ENCODE measurements at places on chromosomes 1 and 21. TPM values are rescaled to one million over a fixed set of nuclear protein-coding genes. Genes with fewer than 3 reads are reported as not detected.

DNA sequence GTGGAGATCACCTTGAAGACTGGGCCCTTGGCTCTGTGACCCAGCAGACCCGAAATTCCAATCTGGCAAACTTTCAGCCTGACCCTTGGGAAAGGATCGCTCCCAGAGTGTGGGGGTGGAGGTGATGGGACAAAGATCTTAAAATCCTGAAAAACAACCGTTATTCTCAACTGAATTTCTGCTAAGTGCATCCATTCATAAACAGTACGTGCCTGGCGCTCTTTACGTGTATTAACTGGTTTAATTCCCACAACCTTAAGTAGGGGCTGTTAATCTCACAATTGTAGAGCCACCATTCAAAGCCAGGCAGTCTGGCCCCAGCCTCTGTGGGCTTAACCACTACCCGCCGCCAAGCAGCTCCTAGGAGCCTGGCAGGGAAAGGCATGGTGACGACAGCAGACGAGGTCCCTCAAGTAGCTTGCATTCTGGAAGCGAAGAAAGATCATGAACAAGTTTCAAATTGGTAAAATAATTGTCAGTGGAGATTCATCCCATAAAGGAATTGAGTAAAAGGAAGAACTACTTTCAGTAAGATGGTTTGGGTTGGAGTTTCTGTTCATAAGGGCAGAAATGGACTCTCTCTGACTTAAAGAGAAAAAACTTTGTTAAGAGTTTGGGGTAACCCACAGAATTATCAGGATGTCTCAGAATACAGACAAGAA lies 11.4 kb upstream of the RGS16 start:
- peaks cover 65% of the 10 kb centered on the region for H3K4me1 ChIP-seq
- peaks cover 31% of the 10 kb centered on the region for H3K27me3 ChIP-seq
- H3K27ac ChIP-seq = peak overlapping the region; percentile 94
- H3K4me3 ChIP-seq = peak overlapping the region; percentile 70

DNA sequence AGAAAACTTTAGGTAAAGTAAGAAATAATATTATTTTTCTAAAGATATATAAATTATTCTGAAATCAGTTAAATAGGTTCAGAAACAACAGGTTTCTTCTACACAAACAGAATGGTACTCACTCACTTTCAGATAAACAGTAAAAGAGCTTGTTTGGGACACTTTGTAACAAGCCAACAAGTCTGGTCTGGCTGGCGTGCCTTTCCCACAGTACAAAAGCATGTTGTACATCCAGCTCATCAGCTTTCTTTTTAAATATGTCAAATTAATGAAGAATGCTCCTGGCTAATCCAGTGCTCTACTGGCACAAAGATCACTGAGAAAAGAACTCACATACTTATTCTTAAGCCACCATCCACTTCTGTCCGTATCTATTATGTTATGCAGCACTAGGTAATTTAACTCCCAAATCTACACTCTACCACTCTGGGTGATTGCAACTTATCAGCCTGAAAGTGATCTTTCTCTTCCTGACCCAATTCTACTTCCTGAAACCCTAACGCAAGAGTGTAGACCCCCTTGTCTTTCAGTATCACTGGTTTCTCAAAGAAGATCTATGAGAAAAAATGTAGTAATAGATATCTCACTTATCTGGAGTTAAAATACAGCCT lies 32.6 kb downstream of the TRIT1 start:
- H3K4me3 ChIP-seq = no peak overlapping the region
- H3K27ac ChIP-seq = no peak overlapping the region
- no peak for DNase-seq
- peaks cover 14% of the 10 kb centered on the region for H3K4me1 ChIP-seq

DNA sequence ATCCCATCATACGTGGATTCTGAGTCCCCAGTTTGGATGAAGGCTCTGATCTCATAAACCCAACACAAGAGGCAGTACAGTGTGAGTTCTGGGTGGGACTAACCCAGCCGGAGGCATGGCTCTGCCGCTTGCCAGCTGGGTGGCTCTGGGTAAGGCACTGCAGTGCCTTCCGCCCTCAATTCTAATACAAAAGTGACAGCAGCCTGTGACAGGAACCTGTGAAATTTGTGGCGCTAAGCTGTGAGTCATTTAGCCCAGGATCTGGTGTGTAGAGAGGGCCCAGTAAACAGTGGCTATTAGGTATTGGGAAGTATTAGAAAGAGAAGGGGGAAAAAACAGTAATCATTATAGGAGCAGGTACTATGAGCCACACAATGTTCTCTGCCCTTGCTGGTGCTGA lies 23.3 kb downstream of the HSPG2 start:
- no peak for DNase-seq
- no peak overlapping the region for H3K27ac ChIP-seq
- no peaks in the 10 kb centered on the region for H3K27me3 ChIP-seq
- H3K4me1 ChIP-seq = peaks cover 10% of the 10 kb centered on the region

GRCh38 chr1:40980453-40981121 lies 1.1 kb downstream of the CTPS1 start:
- H3K27ac ChIP-seq = peak overlapping the region; percentile 96
- DNase-seq = peak; percentile 86
- peaks cover 47% of the 10 kb centered on the region for H3K36me3 ChIP-seq
- no peaks in the 10 kb centered on the region for H3K27me3 ChIP-seq
- peak overlapping the region; percentile 91 for H3K4me3 ChIP-seq

GRCh38 chr1:39688706-39689105 lies 2.5 kb downstream of the HPCAL4 start:
- H3K36me3 ChIP-seq = no peaks in the 10 kb centered on the region
- no peak overlapping the region for H3K4me3 ChIP-seq
- H3K27me3 ChIP-seq = peaks cover 50% of the 10 kb centered on the region

- H3K4me1 ChIP-seq = peaks cover 52% of the 10 kb centered on the region
- peak overlapping the region; percentile 59 for H3K4me3 ChIP-seq
- H3K36me3 ChIP-seq = peaks cover 15% of the 10 kb centered on the region
- H3K27ac ChIP-seq = peak overlapping the region; percentile 76
- DNase-seq = peak; percentile 76
- H3K27me3 ChIP-seq = no peaks in the 10 kb centered on the region
These were observed 113.1 kb downstream of the SLC45A1 start for GRCh38 chr1:8431019-8431418.

GRCh38 chr21:18251065-18251464 lies 6.4 kb downstream of the CHODL start:
- no peak overlapping the region for H3K4me3 ChIP-seq
- no peak for DNase-seq
- peaks cover 4% of the 10 kb centered on the region for H3K27me3 ChIP-seq
- H3K36me3 ChIP-seq = no peaks in the 10 kb centered on the region
- no peak overlapping the region for H3K27ac ChIP-seq

- no peaks in the 10 kb centered on the region for H3K4me1 ChIP-seq
- no peak overlapping the region for H3K4me3 ChIP-seq
- no peaks in the 10 kb centered on the region for H3K27me3 ChIP-seq
These were observed 289.6 kb upstream of the DAB1 start for GRCh38 chr1:57713501-57713900.

DNA sequence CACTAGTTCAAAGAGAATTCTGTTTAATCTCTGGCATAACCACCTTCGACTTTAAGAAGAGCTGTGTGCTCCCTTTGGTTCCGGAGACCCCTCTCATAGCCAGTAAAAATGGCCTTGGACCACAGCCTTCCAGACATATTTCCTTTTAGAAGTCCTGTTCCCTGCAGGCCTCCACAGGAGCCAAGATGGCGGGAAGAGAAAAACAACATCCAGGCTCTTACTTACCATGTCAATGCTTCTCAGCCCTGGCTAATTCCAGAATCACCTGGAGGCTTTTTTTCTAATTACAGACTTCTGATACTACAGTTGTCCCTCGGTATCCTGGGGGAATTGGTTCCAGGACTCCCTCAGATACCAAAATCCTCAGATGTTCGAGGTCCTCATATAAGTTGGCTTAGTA lies 362.5 kb downstream of the PBX1 start:
- no peaks in the 10 kb centered on the region for H3K27me3 ChIP-seq
- DNase-seq = no peak
- no peaks in the 10 kb centered on the region for H3K36me3 ChIP-seq
- H3K27ac ChIP-seq = no peak overlapping the region

- DNase-seq = peak; percentile 79
- H3K27me3 ChIP-seq = peaks cover 3% of the 10 kb centered on the region
These were observed 1.6 kb downstream of the CD247 start for GRCh38 chr1:167516404-167517388.

DNA sequence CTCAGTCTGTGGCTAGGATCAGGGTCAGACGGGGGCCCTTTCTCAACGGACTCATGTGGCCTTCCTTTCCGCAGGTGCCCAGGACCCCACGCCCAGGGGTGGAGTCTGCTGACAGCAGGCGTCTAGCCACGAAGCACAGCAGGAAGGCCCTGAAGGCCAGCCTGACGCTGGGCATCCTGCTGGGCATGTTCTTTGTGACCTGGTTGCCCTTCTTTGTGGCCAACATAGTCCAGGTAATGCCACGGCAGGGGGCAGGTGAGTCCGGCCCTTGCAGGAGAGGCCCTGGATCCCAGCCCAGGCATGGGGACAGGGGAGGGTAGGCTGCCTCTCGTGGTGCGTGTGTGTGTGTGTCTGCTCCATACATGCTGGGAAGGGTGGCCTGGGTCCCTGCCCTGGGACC lies 13.8 kb downstream of the HTR6 start:
- peaks cover 8% of the 10 kb centered on the region for H3K27me3 ChIP-seq
- no peaks in the 10 kb centered on the region for H3K36me3 ChIP-seq
- H3K27ac ChIP-seq = no peak overlapping the region
- H3K4me3 ChIP-seq = no peak overlapping the region
- DNase-seq = no peak
- no peaks in the 10 kb centered on the region for H3K4me1 ChIP-seq

GRCh38 chr1:238722812-238723211 lies 663.6 kb upstream of the CHRM3 start:
- H3K27ac ChIP-seq = no peak overlapping the region
- H3K4me1 ChIP-seq = no peaks in the 10 kb centered on the region
- H3K27me3 ChIP-seq = no peaks in the 10 kb centered on the region
- DNase-seq = no peak

DNA sequence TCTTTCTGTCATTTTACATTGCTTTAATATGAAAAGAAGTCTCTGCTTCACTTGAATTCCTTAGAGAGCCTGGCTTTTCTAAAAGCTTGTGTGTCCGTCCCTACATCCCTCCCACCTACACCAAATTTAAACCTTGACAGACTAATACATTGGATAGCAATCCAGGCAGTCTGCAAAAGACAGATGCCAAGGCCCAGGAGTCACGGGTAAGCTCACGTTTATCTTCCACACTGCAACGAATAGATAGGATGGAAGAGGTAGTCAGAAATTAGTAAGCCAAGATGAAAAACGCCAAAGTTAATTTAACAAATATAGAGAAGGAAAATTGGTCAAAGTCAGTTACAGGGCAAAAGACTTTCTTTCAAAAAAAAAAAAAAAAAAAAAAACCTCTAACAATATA lies 338.1 kb downstream of the SMYD3 start:
- H3K27me3 ChIP-seq = no peaks in the 10 kb centered on the region
- no peak overlapping the region for H3K27ac ChIP-seq
- H3K4me3 ChIP-seq = no peak overlapping the region

DNA sequence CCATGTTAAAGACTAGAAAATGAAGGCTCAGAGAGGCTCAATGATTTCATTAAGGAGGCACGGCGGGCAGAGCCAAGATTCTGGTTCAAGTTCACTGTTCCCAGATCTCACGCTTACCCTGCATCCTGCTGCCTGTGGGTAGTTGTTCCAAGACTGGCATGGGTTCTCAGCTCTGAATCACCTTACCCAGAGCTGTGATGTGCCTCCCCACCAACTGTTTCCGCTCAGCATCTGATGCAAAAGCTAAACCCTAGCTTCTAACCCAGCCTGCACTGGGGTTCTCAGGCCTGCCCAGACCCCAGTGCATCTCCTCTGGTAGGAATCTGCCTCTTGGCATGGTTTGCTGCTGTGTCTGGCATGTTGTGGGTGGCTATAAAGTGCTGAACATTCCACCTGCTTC lies 11.8 kb downstream of the TNR start:
- H3K4me1 ChIP-seq = no peaks in the 10 kb centered on the region
- no peak overlapping the region for H3K4me3 ChIP-seq
- no peak for DNase-seq
- H3K36me3 ChIP-seq = no peaks in the 10 kb centered on the region
- H3K27ac ChIP-seq = no peak overlapping the region
- H3K27me3 ChIP-seq = no peaks in the 10 kb centered on the region

- H3K36me3 ChIP-seq = peaks cover 2% of the 10 kb centered on the region
- H3K4me1 ChIP-seq = peaks cover 50% of the 10 kb centered on the region
- H3K27me3 ChIP-seq = peaks cover 21% of the 10 kb centered on the region
- DNase-seq = peak; percentile 64
- peak overlapping the region; percentile 15 for H3K4me3 ChIP-seq
- peak overlapping the region; percentile 20 for H3K27ac ChIP-seq
These were observed 121.6 kb upstream of the SLC25A33 start for GRCh38 chr1:9417695-9418094.

DNA sequence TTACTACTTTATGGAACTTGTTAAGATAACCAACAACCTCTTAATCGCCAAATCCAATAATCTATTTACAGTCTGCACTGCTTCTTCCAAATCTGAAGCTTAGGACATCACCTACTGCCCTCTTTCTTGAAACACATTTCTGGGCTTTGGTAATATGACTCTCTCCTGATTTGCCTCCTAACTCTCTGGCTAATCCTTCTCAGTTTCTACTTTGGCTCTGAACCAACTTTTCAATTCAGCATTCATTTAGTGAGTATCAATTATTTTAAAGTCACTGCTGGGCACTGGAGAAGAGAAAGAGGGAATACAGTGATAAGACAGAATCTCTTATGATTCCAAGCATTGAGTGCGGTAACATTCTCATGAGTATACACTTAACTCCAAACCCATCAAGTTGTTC lies 275.0 kb downstream of the AKT3 start:
- H3K27ac ChIP-seq = no peak overlapping the region
- no peaks in the 10 kb centered on the region for H3K27me3 ChIP-seq
- DNase-seq = no peak

DNA sequence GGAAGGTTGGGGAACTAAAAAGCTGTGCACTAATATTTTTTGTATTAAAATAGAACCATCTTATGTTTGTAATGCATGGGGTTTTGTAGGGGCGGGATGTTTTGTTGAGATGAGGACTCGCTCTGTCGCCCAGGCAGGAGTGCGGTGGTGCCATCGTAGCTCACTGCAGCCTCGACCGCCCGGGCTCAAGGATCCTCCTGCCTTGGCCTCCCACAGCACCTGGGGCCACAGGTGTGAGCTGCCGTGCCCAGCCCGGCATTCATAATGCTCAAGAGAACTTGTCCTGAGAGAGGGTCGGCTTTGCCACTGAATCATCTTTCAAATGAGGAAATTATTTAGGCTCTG lies 3.0 kb upstream of the C1orf159 start:
- no peak overlapping the region for H3K4me3 ChIP-seq
- peaks cover 9% of the 10 kb centered on the region for H3K4me1 ChIP-seq
- no peak overlapping the region for H3K27ac ChIP-seq
- H3K27me3 ChIP-seq = peaks cover 9% of the 10 kb centered on the region

The PTPRU gene
- 0.47 TPM for total RNA-seq

The GOLT1A gene
- total RNA-seq = not detected

The ADCY10 gene
- total RNA-seq = 0.19 TPM

The TMPRSS2 gene
- total RNA-seq = not detected

The CLCA1 gene
- total RNA-seq = not detected

The SMCP gene
- total RNA-seq = not detected

The EVA1B gene
- total RNA-seq = 7.5 TPM

The LCA5L gene
- not detected for total RNA-seq

The C1orf94 gene
- total RNA-seq = not detected

The KIF21B gene
- total RNA-seq = 49.3 TPM
